ENCODE measurements at places on chromosomes 5 and 9.
A peak's percentile ranks its signal among the peaks of the same experiment; 100 is the strongest.

- DNase-seq = no peak
Observed at GRCh38 chr5:77635067-77635916, 3.2 kb downstream of the OTP start.

DNA sequence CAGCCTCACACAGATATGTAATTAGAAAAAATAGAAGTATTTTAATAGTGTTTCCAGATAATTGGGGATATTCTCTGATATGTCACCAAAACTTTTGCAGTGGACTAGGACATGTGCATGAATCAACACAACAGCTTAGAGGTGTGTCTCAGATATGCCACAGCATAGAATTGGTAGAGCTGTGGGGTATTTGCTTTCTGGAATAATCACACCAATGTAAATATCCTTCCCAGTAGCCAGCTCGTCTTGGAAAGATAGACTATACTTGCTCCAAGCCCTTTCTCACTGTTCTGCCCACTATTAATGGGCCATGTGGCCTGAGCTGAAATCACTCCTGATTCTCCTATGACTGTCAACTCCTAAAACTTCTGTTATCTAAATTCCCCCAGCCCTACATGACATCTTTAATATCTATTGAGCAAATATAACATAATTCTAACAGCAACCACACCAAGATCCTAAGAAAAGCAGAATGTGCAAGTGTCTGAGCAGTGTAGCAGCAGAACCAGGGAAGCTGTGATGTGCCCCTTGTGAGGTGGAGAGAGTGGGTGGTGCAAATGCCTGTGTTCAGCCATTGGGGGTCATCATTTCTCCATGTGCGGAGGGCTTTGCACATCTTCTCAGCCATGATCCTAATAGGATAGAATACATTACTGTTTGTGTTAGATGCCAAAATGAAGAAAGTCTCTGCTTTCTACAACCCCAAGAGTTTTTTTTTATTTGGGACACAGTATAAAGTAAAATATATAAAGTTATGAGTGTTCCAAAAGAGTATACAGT, 65.0 kb downstream of the MELK start:
- DNase-seq = no peak

- DNase-seq = no peak
Observed at GRCh38 chr9:107907715-107908114, 418.1 kb upstream of the KLF4 start.

DNA sequence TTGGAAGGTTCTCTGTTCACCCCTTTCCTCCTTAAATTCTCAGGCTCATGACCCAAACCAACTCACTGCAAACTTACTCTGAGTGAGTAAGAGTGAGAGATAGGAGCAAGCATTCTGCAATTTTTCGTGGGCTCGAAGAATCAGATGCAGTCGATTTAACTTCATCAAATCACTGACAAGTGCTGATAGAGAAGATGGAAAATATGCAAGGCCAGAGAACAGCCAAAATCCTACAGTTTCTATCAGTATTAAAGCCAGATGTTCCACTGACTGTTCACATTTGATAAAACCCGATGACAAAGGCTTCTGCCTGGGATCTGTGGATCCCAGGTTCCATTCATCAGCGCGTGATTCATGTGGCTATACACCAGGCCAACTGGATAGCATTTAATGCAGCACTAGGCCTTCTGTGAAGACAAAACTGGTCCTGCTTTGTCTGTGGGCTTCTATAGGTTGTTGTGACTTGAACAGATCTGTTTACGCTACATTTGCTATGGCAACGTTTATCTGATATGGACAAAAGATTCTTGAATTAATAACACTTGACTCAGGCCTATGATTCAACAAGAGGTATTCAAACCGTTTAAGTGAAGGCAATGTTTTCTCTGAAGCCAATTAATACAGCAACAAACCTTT, 251.2 kb downstream of the NFIB start:
- no peak for DNase-seq

DNA sequence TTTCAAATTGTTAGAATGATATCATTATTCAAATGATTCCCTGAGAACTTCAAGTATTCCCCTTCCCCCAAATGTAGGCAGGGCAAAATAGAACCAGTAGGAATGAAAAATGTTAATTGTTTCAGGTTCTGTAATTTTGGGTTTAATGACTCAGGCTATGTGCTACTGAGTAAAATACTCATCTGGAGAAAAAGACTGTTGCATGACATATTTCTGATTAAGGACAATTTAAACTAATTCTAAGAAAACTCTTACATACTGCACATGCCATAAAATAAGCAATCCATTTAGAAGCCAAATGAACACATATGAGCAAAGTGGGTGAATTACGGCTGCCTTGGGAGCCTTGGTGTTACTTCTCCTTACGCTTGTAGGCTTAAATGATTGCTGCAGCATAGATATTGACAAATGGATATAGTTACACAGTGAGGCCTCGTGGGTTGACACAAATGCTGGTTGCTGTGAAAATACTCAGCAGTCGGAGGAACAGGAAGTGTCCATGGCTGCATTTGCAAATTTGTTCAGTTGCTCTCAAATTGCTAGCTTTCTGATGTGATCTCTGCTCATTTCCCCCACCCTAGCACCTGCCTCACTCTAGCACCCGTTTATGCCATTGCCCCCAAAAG, 174.9 kb upstream of the DMAC1 start:
- no peak for DNase-seq

DNA sequence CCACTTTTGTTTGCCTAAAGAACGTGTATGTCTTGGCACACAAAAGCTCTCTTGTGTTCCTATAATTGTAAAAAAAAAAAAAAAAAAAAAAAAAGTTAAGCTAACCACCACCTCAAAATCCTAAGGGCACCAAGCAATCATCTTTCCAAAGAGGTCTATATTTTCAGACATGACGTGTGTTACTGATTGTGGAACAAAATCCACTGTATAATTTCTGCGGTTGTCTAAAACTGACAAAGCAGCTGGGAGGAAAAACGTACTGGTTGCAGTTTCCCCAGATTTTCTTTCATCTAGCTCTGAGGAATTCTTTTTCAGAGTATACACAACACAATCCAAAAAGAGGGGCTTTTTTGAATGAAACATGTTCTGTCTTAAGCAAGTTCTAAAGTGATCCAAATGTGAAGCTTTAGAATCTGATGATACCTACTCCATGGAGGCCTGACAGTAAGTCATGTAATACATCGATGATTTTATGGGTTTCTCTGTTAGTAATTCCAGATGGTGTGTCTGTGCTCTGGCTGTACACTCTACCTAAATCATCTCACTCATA, 375.6 kb upstream of the NUDT12 start:
- DNase-seq = no peak

GRCh38 chr9:73229543-73229942, 77.9 kb downstream of the ANXA1 start:
- no peak for DNase-seq

- peak; percentile 89 for DNase-seq
Observed at GRCh38 chr5:15008476-15008875, 136.9 kb upstream of the ANKH start.

DNA sequence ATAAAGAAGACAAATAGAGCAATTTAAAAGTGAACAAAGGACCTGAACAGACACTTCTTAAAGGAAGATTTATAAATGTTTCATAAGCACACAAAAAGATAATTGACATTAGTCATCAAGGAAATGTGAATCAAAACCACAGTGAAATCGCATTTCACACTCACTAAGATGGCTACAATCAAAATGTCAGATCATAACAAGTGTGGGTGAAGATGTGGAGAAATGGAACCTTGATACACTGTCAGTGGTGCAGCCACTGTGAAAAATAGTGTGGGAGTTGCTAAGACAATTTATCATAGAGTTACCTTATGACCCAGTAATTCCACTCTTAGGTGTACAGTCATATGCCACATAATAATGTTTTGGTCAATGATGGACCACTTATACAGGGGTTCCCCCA, 54.5 kb upstream of the HTR4 start:
- DNase-seq = no peak

GRCh38 chr5:147336876-147337275, 102.0 kb downstream of the STK32A start:
- DNase-seq = no peak

GRCh38 chr9:104772714-104773510, 9.0 kb downstream of the NIPSNAP3B start:
- DNase-seq = no peak

GRCh38 chr9:18487611-18488010, 13.7 kb downstream of the ADAMTSL1 start:
- DNase-seq = no peak

DNA sequence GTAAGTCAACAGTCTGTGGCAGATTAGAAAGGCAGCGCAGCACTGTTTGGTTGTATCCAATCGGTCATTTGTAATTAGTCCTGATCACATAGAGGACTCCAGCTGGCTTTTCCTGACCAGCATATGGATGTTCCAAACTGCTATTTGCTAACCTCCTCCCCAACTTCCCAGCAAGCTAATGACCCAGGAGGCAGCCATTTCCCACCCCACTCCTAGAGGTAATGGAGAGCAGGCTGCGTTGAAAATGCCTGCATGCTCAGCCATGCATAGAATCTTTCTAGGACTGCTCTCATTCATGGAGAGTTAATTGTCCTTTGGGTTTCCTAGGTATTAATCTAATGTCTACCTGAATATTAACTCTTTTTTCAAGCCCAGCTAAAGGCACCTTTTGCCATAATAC, 850.6 kb upstream of the WWC1 start:
- DNase-seq = no peak

GRCh38 chr5:176864755-176865154, 34.4 kb downstream of the HK3 start:
- no peak for DNase-seq

DNA sequence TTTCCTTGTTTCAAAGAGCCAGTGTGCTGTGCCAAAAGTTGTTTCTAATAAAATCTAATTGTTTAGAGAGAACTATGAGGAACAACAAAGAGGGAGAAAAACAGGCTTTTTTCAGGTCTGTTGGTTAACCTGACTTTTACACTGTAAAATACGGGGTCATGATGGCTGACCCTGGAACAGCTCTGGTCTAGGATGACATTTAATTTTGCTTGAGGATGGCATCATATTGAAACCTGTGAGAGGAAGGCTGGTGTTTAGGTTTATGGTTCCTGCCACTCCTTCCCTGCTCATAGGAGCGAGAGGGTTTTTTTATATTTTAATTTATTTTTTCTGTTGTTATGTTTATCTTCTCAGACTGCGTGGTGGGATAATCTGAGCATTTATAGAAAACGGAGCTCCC, 327.6 kb downstream of the KDM4C start:
- DNase-seq = no peak

DNA sequence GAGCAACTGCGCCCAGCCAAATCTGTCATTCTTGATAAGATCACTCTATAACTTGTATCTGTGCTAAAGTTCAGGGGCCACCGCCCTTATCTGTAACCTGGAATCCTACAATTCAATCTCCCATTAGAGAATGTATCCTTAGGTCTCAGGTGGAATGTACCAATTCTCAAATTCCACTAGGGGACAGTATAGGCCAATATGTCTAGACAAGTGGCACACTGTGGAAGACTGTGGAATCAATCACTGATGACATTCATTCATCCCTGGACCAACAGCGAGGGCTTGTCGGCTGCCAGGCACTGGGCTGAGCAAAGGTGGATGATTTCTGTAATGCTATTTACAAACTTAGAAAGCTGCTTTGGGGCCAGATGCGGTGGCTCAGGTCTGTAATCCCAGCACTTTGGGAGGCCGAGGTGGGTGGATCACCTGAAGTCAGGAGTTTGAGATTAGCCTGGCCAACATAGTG, 28.7 kb upstream of the MEGF9 start:
- no peak for DNase-seq

DNA sequence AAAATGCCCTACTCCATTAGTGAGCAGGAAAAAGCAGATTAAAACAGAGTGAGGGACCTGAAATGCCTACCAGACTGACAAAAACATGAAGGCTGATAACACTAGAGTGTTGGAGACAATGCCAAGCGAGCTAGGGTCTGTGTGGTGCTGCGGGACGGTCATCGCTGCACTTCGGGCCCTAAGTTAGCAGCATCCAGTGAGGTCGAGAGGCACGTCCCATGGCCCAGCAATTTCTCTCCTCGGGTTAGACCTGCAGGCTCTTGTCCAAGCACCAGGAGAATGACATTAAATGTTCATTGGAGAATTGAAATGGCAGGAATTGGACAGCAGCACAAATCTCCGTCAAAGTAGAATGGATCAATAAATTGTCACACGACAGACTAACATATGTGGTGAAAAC, 5.3 kb upstream of the CACNA1B start:
- DNase-seq = no peak

- DNase-seq = no peak
Observed at GRCh38 chr5:133730866-133731265, 118.5 kb upstream of the FSTL4 start.

DNA sequence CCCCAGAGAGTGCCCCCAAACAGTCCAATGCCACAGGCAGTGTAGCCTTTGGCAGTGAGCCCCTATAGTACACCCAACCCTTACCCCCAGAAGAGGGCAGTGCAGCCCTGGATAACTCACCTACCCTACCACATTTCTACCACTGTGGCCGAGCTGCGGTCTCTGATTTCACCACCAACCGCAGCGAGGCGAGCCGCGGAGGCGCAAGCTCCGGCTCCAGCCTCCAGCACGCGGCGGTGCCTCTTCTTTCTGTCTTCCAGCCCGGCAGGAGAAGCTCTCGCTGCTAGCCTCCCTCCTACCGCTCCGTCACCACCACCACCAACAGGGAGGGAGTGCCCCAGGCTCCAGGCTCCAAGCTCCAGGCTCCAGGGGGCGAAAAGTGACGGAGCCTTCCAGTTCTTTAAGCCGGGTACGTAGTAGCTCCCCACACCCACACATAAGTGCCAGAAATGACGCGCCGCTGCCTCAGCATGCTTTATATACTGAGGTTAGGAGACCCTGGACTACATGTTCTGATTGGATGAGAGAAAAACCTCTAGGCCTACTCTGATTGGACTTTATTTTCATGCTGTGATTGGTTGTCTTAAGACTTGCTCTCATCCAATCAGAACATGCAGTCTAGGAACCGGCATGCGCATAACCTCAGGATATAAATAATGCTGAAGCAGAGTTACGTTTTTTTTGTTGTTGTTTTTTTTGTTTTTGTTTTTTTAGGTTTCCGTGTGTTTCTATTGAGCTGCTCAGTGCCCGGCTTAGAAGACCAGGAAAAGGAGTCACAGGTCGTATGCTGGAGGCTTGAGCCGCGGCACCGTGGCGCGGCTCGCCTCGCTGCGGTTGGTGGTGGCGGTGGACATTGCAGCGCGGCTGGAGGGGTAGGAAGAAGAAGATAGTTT, at the start of gene PCAT7:
Gene PCAT7 (plus strand): TSS at position 645 of the 893 bp plus-strand sequence.
- no peak for DNase-seq

DNA sequence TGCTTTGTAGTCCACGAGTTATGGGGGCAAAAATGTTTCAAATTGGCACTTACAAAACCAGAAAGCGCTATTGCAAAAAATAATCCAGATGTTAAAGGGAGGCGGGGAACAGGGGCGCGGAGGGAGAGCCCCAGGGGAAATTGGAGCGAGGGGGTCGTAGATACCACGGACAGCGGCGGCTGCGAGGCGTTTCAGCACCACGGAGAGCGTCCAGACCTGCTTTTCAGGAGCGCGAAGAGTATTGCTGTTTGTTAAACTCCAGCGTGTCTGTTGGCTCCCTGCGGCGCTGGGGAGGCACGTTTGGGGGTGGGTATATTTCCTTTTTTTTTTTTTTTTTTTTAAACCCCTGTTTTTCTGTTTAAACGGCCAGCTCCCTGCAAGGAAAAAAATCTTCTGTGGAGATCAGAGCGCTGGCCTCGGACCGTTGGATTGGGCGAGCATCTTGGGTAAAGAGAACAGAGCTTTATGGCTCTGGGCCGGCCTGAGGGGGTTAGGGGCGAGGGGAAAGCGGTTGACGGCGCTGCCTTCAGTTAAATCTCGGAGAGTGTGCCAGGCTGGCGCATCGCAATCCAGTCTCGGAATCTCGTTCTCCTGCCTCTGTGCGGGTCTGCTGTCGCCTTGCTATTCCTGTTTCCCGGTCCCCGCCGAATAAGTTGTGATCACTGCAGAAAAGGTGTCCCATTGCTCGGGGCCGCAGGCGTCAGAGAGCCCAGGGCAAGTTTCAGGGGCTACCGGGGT, at the start of gene GLRA1:
Gene GLRA1 (minus strand): TSS at position 288 of the 738 bp plus-strand sequence. CDS start 302 bp downstream, outside the sequence.
- no peak for DNase-seq

GRCh38 chr5:92927291-92927778, 653.7 kb downstream of the NR2F1-AS1 start:
- no peak for DNase-seq

Measured in HS-27A (cell line).